ENCODE measurements at places on chromosomes 3 and 15.
A peak's percentile ranks its signal among the peaks of the same experiment; 100 is the strongest.

DNA sequence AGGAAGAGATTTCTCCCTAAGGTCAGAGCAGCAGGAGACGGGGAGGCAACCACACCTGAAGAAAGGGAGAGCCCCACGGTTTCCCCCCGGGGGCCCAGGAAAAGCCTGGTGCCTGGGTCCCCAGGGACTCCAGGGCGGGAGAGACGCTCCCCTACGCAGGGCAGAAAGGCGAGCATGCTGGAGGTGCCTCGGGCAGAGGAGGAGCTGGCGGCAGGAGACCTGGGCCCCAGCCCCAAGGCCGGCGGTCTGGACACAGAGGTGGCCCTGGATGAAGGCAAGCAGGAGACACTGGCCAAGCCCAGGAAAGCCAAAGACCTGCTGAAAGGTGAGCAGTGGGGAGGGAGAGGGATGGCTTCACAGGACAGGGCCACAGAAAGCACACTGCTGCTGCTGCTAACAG, 26.2 kb upstream of the SLC28A1 start:
- DNase-seq = no peak

- no peak for DNase-seq
These were observed 149.1 kb upstream of the HACD2 start for GRCh38 chr3:123733805-123734526.

DNA sequence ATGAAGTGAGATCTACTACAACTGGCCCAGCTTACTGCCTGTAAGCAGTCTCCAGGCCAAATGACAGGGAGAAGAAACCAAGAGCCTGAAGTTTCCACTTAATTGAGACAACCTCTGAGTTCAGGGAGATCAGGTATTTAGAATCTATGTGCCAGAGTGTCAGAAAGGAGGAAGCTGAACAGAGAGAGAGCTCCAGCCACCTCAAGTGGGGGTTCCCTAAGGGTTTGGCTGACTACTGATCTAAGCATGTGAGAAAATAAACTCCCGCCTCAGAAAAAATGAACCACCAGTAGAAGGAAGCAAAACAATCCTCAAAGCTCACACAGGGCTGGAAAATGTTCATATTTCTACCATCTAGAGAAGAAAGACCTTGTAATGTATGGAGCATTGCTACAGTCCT, 25.0 kb downstream of the ADAM10 start:
- DNase-seq = no peak

DNA sequence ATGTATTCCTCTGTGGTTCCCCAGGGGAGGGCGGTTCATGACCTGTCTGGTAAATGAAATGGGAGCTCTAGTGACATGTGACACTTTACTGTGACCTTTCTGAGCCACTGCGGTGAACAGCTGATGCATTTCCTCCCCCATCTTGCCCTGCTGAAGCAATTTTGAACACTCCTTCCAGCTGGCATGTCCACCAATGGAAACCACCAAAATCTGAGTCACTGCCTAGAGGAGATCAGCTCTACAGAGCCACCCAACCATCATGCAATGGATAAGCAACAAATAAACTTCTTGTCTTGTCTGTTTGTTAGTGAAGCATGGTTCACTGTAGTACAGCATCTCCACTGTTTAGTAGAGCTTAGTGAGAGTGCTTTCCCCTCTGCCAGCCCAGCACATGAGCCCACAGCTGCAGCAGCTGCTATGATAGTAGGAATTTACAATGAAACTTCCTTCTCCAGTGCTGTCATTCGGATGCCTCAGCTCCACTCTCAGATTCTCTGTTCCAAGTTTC, 479.4 kb downstream of the NTRK3 start:
- DNase-seq = no peak

DNA sequence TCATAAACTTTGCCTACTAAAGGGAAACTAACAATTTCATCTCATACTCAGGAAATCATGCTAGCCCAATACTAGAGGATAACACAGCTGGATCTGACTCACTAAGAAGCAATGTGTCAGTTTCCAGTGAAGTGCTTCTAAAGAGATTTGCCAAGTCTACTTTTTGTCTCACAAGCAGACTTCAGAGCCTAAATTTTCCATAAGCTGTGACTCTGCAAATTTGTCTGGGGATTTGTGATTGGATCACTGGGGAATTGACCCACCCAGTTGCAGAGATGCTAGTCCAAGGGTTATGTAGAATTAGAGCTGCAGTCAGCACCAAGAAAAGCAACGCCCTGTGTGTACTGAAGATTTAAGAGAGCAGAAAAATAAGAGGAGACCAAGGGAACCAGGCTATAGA, 647.1 kb downstream of the NTRK3 start:
- no peak for DNase-seq

DNA sequence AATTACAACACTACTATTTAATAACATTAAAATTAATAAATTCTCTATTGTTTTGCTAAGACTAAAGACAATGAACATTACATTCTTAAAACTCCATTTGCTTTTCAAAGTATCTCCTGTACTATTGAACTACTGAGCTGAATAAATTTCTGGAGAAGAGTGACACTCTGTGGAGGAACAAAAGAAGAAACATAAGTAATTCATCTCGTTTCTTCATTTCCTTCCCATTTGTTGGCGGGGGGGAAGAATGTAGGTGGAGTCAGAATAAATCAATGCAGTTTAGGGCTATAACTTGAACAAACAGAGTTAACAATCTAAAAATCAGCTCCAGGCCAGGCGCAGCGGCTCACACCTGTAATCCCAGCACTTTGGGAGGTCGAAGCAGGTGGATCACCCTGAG, 32.7 kb downstream of the EFHB start:
- DNase-seq = no peak

GRCh38 chr3:190538288-190538687, 24.4 kb downstream of the IL1RAP start:
- DNase-seq = no peak

DNA sequence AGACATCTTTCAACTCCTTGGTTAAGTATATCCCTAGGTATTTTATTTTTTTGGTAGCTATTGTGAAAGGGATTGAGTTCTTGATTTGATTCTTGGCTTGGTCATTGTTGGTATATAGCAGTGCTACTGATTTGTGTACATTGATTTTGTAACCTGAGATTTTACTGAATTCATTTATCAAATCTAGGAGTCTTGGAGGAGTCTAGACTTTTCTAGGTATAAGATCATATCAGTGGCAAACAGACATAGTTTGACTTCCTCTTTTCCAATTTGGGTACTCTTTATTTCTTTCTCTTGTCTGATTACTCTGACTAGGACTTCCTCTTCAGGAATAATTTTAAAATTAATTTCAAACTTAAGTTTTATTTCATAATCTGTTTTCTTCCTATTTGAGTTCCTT, 125.2 kb downstream of the OCA2 start:
- DNase-seq = no peak

- DNase-seq = no peak
These were observed 48.0 kb upstream of the C15orf61 start for GRCh38 chr15:67472957-67473356.

GRCh38 chr3:171840811-171841619, 2.1 kb upstream of the TMEM212 start:
- DNase-seq = no peak

DNA sequence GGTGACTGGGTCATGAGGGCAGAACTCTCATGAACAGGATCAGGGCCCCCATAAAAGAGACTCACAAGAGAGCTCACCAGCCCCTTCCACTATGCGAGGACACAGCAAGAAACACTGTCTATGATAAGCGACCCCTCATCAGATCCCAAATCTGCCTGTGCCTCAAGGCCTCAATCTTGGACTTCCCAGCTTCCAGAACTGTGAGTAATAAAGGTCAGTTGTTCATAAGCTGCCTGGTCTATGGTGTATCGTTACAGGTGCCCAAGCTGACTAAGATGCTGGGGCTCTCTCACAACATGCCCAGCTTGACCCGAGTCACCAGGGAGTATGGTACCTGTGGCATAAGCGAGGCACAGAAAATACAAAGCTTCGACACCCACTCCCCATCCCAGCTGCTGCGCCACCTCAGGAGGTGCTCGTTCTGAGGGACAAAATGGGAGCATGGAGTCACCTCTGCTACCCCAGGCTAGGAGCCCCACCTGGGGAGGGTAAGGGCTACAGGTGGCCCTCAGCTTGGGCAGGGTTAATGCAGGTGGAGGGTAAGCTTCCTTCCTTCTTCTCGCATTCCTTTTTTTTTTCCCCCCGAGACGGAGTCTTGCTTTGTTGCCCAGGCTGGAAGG, 234.1 kb downstream of the ADAMTS17 start:
- no peak for DNase-seq

- no peak for DNase-seq
These were observed 83.3 kb downstream of the GLDN start for GRCh38 chr15:51424780-51425179.

GRCh38 chr3:39961230-39961629, 151.8 kb downstream of the MYRIP start:
- no peak for DNase-seq

GRCh38 chr3:136166507-136166906, 29.6 kb downstream of the MSL2 start:
- no peak for DNase-seq

- no peak for DNase-seq
These were observed 137.5 kb downstream of the XXYLT1 start for GRCh38 chr3:195133462-195133861.

DNA sequence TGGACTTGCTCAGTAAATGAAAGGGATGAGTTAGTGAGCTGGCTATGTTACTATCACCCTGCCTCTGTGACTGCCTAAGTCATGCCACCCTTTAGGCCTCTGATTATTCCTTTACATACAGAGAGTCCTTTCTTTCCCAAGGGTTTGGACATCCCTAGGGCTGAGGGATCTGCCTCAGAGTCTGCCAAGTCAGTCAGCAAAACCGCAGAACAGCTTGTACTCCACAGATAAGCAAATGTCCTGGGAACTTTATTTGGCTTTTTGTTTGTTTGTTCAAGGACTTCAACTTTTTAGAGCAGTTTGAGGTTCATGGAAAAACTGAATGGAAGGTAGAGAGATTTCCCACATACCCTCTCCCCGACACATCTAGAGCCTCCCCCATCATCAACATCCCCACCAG, 82.6 kb upstream of the TRIM42 start:
- no peak for DNase-seq

GRCh38 chr15:65032801-65033537, 3.5 kb upstream of the MTFMT start:
- DNase-seq = peak; percentile 9

DNA sequence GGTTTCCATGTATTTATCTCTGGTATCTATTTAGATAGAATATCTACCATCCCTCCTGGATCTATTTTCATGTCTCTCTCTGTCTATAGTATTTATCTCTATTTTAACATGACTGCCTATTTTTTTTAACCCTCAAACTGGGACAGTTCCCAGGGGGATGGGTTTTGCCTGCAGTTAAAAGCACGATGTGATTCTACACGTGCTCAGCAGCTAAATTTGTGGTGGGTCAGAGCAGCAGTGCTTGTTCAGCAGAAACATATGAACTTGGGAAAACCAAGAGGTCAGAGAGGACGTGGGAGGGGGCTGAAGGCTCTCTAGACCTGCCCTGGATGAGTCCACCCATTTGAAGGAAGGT, 189.2 kb downstream of the NTRK3 start:
- no peak for DNase-seq

GRCh38 chr3:134356411-134357040, 17.7 kb downstream of the AMOTL2 start:
- no peak for DNase-seq

GRCh38 chr15:69573815-69574475, 121.3 kb downstream of the RPLP1 start:
- peak; percentile 42 for DNase-seq

DNA sequence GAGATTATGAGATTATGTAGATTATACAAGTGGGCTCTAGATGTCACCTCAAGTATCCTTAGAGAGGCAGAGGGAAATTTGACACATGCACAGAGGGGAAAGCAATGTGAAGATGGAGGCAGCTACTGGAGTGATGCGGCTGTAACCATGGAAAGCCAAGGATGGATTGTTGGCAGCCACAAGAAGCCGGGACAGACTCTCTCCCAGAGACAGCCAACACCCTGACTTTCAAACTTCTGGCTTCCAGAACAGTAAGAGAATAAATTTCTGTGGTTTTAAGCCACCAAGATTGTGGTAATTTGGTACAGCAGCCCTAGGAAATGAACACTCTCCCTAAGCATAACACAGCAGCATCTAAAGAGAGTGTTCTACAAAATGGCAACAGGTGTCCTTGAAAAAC, 34.4 kb upstream of the PRICKLE2 start:
- no peak for DNase-seq

- no peak for DNase-seq
These were observed 286.3 kb downstream of the RAP2B start for GRCh38 chr3:153448151-153448829.

- no peak for DNase-seq
These were observed 21.6 kb downstream of the SFMBT1 start for GRCh38 chr3:53024315-53024714.

DNA sequence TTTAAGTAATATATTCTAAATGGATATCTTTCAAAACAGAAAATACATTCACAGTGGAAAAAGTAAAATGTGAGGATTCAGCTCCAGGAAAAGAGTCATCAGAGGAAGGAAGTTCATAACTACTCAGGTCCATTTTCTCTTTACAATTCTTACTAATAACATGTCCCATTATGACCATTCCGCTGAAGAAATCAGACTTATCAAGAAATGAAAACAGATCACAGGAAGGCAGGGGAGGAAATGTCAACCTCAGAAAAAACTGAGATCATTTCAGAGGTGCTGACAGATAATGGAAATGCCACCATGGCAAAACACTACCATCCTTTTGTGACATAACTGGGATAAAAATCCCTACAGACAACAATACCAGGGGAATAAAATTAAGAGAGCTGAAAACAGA, 139.5 kb downstream of the MAGI1 start:
- DNase-seq = no peak

DNA sequence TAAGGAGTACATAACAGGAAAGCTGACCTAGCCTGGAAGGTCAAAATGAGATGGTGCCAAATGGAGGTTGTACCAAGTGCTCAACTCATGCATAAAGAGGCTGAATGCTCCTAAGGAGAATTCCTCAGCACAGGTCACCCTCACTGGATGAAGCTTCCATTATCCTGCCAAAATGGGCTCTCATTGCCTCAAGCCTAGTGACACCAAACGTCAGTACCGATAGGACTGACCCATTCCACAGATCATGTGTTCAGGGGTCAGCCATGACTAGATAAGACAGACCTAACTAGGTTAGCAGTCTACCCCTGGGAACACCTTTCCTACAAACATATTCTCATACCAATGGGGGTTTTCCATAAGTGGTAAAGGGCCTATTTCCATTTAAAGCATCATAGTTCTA, 160.7 kb downstream of the MEX3B start:
- no peak for DNase-seq

DNA sequence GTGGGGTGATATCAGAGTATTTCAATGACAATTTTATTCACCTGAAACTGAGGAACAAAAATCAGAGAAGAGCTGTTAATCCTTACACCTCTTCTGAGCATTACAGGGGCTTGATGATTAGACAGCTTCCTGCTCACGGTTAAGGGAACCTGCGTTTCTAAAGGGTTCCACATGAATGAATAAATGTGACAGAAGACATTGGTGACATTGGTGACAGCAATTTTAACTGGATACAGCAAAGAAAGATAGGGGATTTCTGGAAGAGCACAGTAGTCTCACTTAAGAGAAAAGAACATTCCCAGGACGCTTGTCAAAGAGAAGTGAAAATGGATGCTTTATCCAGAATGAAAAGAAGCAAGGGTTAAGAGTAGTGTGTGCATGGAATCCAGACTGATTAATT, 235.9 kb upstream of the CNTN3 start:
- no peak for DNase-seq

- DNase-seq = no peak
These were observed 284.2 kb upstream of the ROPN1 start for GRCh38 chr3:124276133-124276532.

- DNase-seq = no peak
These were observed 103.3 kb downstream of the ATG7 start for GRCh38 chr3:11375333-11376088.
